ENCODE measurements at places on chromosomes 1 and 21. TPM values are rescaled to one million over a fixed set of nuclear protein-coding genes. Genes with fewer than 3 reads are reported as not detected.

Gene PRAMEF18
- not detected for total RNA-seq

Gene FCRL2
- total RNA-seq, result not detected

Gene RIIAD1
- not detected for total RNA-seq

Gene OLFML3
- total RNA-seq, result 56.0 TPM

Gene POU3F1
- total RNA-seq, result not detected

Gene FCRL5
- 0.21 TPM for total RNA-seq

Gene SELL
- total RNA-seq, result 4.2 TPM

Gene PIGR
- 7.7 TPM for total RNA-seq

Gene CADM3
- 7.2 TPM for total RNA-seq

Gene TBX19
- total RNA-seq, result 8.4 TPM

DNA sequence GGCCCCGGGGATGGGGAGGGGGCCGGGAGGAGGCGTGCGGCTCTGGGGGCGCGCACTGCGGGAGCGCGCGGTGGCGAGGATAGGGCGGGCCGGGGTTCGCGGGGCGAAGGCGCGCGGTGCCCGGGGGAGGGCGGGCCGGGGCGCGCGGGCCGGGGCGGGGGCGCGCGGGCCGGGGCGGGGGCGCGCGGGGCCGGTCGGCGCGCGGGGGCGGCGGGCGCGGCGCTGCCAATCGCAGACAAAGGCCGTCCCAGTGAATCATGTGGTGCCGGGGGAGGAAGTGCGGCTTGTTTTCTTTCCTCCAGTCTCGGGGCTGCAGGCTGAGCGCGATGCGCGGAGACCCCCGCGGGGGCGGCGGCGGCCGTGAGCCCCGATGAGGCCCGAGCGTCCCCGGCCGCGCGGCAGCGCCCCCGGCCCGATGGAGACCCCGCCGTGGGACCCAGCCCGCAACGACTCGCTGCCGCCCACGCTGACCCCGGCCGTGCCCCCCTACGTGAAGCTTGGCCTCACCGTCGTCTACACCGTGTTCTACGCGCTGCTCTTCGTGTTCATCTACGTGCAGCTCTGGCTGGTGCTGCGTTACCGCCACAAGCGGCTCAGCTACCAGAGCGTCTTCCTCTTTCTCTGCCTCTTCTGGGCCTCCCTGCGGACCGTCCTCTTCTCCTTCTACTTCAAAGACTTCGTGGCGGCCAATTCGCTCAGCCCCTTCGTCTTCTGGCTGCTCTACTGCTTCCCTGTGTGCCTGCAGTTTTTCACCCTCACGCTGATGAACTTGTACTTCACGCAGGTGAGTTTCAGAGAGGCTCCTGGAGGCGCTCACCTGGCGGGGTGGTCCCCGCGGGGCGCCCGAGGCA, at the start of gene GPR137B:
GPR137B (plus strand) TSS at position 287 of the 851 bp plus-strand sequence; CDS start at position 371, 84 bp downstream.
- DNase-seq, result no peak

DNA sequence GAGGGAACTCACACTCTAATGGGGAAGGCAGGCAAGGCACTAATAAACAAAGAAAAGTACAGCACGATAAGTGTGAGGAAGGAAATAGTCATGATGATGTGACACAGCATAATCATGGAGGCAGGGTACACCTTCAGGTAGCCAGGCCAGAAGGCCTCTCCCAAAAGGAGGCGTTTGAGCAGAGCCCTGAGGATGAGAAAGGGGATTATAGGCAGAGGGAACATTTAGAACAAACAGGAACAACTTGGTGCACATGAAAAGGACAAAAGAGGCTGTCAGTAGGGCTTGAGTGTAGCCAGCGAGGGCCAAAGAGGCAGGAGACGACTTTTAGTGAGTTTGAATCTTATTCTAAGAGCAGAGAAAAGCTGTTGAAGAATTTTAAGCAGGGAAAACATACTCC, 33.4 kb upstream of the CRNN start:
- no peak for DNase-seq

- DNase-seq, result no peak
Observed at GRCh38 chr1:159686599-159687299, 27.6 kb downstream of the CRP start.

DNA sequence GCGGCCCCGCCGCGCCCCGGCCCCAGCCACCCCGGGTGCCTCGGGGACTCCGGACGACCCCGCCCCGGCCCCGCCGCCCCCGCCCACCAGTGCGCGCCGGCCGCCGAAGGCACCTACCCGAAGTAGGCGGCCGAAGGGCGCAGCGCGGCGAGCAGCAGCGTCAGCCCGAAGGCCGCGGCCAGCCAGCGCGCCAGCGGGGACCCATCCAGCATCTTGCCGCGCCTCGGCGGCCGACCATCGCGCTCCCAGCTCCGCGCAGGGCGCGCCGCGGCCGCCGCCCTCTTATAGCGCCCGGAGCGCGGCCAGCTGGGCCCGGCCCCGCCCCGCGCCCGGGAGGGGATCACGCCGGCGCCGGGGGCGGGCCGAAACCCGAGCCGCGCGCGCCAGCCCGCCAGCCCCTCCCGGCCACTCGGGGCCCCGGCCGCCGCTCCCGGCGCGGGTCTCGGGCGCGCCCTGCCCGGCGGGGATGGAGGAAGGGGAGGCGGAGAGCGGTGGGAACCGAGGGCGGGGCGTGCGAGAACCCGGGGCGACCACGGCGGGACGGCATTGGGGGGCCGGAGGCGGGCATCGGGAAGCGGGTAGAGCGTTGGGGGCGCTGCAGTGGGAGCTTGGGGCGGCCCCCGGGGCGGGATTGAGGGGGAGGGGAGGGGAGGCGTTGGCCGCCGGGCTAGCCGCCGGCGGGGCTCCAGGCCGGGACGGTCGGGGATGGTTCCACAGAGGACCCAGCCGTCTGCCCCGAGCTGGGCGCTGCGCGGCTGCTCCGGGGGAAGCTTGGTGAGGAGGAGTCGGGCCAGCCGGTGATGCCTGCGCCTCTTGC, at the start of gene WNT9A:
WNT9A (minus strand) TSS at position 257 of the 817 bp plus-strand sequence; CDS start at position 212, 45 bp downstream.
- DNase-seq, result no peak

GRCh38 chr1:1889847-1890505, 911 bp downstream of the GNB1 start:
- no peak for DNase-seq

- no peak for DNase-seq
Observed at GRCh38 chr1:38455829-38456530, 403.6 kb downstream of the RRAGC start.

DNA sequence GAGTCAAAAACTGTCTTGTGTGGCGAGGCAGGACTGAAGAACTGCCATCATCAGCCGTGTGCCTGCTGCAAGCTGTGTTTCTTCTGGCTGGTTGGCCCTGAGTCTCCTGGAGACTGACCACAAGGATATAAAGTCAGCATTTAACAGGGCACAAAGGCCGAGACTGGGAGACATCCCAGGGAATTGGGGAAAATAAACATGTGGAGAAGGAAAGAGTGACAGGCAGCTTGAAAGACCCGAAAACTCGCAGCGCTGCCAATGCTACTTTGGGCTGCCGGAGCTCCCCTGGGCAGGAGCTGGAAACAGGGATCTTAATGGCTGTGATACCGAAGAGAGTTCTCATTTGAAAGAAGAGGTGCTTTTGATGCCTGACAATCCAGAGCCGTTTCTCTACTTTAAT, 125.3 kb upstream of the HMGB4 start:
- DNase-seq, result no peak

DNA sequence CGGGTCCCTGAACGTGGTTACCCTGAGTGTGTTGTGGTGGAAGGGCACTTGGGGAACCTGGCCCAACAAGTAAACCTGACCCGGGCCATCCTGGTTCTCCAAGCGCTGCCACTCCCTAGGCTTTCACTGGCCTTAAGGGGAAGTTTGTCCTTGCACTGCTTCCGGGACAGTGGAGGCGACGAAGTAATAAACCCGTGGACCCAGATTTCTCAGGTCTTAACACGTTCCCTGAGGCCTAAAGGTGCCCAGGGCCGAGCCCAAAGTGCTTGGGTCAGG, 261 bp upstream of the CCDC24 start:
- DNase-seq, result no peak

- no peak for DNase-seq
Observed at GRCh38 chr1:231590453-231591198, 36.0 kb upstream of the DISC1 start.

DNA sequence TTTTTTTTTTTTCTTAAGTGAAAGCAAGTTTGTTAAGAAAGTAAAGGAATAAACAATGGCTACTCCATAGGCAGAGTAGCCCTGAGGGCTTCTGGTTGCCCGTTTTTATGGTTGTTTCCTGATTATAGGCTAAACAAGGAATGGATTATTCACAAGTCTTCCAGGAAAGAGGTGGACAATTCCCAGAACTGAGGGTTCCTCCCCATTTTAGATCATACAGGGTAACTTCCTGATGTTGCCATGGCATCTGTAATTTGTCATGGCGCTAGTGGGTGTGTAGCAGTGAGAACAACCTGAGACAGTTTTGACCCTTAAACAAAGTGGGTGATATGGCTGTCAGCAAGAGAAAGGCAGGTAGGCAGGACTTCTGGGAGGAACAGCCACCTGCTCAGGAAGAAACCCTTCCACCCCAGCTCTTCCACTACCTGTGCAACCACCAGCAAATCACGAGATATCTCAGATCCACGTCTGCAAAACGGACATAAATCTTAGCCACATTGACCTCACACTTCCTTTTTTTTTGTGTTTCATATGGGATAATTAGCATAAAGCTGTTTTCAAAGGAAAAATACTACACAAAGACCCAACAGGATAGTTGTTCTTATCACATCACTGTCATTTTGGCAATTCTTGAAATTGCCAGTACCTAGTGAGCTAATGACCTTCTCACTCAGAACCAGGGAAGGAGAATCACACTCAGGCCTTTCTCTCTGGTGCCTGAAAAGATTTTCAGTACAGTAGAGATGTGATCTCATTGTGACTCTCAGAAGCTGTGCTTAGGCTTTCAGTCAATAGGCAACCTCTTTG, 34.8 kb upstream of the DUSP10 start:
- DNase-seq, result no peak

- DNase-seq, result no peak
Observed at GRCh38 chr1:174364996-174365736, 82.6 kb upstream of the GPR52 start.

- DNase-seq, result no peak
Observed at GRCh38 chr1:213125643-213126042, 74.6 kb downstream of the RPS6KC1 start.

- no peak for DNase-seq
Observed at GRCh38 chr1:69921486-69921885, 283.9 kb downstream of the LRRC40 start.

DNA sequence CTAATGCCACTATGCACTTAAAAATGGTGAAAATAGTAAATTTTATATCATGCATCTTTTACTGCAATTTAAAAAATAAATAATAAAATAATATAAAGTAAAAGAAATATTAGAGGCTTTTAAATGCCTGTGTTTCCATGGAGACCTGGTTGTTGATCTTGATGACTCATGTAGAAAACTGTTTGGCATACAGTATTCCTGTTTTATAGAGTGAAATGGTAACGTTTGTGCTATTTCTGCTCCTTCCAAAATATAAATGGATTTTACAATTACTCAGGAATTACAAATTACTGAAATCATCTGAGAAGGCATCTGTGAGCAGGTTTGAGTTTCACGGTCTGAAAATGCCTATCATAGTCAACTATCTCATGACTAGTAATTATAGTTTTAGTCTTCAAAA, 98.4 kb upstream of the USP25 start:
- DNase-seq, result no peak

- DNase-seq, result no peak
Observed at GRCh38 chr1:3003039-3003940, 18.0 kb upstream of the ACTRT2 start.

- no peak for DNase-seq
Observed at GRCh38 chr1:199463521-199464127, 563.9 kb upstream of the NR5A2 start.

GRCh38 chr21:17967319-17967718, 148.2 kb upstream of the C21orf91 start:
- no peak for DNase-seq

GRCh38 chr1:206459703-206460102, 10.6 kb upstream of the IKBKE start:
- DNase-seq, result no peak

DNA sequence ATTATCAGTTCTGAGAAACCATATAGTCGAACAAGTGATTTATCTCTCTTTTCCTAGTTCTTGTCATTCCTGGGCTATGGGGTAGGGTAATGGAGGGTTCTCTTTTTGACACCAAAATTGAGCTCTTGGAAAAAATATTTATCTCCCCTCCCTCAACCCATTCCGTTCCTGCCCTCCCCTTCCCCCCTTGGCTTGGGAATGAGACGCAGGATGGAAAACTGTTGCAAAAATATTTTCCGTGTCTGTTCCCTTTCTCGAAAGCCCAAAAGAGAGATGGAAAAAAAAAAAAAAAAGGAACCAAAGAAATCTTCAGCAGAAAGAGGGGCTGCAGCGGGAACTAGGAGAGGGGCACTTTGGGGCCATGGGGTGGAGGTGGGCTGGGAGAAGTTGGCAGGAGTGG, 766 bp downstream of the ATP2B4 start:
- DNase-seq, result no peak

DNA sequence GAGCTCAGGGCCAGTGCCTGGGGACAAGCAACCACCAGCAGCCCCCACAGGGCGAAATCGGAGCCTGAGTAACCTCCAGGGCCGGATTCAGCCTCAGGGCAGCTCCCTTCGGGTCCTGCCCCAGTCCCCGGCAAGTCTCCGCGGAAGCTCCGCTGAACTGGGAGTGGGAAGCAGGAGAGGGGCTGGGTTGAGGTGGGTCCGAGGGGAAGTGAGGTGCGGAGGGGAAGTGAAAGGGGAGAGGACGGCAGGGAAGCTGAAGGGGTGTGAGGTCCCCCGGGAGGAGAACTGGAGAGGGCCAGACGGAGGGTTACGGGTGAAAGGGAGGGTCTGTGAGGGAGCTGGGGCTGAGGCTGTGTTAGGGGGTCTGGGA, 560 bp downstream of the PADI2 start:
- no peak for DNase-seq

- DNase-seq, result no peak
Observed at GRCh38 chr1:78003882-78004718, 639 bp upstream of the DNAJB4 start.

- DNase-seq, result no peak
Observed at GRCh38 chr1:53633073-53633704, 105.8 kb downstream of the GLIS1 start.

GRCh38 chr21:42736646-42737350, 83.4 kb downstream of the PDE9A start:
- DNase-seq, result no peak

All from thoracic aorta (tissue), 2 donors.